ENCODE measurements at places on chromosomes 6 and 20.

DNA sequence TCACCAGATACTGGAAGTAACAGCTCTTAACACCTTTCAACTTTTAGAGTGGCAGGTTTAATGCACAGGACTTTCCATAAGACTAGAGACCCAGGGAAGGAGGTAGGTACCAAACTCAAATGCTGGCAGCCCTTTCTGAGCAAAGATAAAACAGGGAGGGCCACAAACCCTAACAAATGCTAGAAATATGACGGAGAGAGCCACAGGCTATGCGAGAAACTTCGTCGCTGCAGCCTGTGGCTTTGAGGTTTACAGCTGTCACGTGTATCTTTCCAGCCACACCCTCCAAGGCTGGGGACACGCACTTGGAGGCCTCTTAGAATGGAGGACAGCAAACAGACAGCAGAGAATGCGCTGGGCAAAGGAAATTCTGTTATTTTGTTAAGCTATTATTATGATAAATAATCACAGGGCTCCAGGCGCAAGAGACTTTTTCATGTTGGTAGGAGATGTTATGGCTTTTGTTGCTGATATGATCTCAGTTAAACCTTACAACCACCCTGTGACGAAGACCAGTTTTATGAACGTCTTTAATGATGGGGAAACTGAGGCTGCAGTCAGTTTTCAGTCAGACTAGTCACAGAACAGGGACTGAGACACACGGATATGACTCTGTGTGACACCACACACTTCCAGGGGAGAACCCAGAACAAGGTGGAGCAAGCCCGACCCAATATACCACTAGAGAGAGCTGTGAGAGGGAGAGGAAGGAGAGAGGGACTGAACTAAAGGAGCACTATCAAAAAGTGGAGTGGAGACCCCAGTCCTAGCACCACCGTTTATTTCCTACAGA, 2.0 kb downstream of the TRAM2 start:
- no peaks in the 10 kb centered on the region for H3K27me3 ChIP-seq
- no peak for DNase-seq
- peaks cover 25% of the 10 kb centered on the region for H3K4me1 ChIP-seq
- H3K4me3 ChIP-seq, result peak overlapping the region; percentile 79
- peak overlapping the region; percentile 11 for H3K27ac ChIP-seq
- no peaks in the 10 kb centered on the region for H3K36me3 ChIP-seq

GRCh38 chr20:59576216-59576953, 28.0 kb upstream of the PHACTR3 start:
- H3K4me1 ChIP-seq, result no peaks in the 10 kb centered on the region
- no peak overlapping the region for H3K27ac ChIP-seq
- H3K4me3 ChIP-seq, result no peak overlapping the region
- DNase-seq, result no peak
- H3K27me3 ChIP-seq, result peaks cover 62% of the 10 kb centered on the region

- no peak overlapping the region for H3K27ac ChIP-seq
- no peaks in the 10 kb centered on the region for H3K27me3 ChIP-seq
- H3K36me3 ChIP-seq, result peaks cover 16% of the 10 kb centered on the region
- no peak overlapping the region for H3K4me3 ChIP-seq
- DNase-seq, result no peak
Measured at GRCh38 chr6:78999737-79000136, 78.3 kb downstream of the PHIP start.

DNA sequence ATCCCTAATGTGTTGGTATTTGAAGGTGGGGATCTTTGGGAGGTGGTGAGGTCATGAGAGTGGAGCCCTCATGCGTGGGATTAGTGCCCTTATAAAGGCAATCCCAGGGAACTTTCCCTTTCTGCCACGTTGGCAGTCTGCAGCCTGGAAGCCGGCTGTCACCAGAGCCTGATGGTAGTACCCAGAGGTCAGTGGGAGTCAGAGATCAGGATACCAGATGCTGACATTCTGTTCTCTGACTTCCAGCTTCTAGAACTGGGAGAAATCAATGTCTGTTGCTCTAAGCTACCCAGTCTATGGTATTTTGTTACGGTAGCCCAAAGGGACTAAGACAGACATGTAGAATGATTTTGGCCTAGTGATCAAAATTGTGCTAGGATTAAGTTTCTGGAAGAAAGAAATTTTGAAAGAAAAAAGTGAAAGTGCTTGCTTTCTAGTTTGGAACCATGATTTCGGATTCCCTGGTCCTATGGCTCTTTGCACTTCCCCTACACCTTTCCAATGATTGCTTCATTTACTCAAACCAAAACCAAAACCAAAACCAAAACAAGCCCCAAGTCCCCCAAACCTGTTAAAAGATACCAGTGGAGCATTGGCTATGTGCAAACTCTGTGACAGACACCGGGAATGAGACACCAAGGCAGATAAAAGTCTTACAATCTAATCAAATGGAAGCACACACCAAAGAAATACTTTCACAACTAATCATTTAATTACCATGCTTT, 173.7 kb upstream of the ZNF217 start:
- no peaks in the 10 kb centered on the region for H3K27me3 ChIP-seq
- H3K27ac ChIP-seq, result no peak overlapping the region
- no peak overlapping the region for H3K4me3 ChIP-seq
- no peaks in the 10 kb centered on the region for H3K36me3 ChIP-seq
- no peak for DNase-seq

DNA sequence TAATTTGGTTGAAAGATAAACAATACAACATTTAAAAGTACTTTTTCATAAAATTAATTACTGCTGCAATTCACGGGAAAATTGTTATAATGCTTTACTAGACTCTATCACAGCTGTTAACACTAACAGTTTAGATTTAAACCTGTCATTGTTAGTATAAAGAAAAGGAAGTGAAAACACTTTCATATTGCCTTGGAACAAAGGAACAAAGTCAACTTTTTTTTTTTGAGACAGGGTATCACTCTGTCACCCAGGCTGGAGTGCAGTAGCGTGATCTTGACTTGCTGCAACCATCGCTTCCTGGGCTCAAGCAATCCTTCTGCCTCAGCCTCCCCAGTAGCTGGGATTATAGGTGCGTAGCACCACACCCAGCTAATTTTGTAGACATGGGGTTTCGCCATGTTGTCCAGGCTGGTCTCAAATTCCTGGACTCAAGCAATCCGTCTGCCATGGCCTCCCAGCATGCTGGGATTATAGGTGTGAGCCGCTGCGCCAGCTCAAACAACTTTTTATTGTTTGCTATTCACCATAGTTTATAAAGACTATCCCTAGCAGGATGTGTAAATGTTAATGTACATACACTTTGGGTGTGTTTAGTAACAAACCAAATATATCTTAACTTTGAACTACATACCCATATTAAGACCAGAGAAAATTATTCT, 22.1 kb downstream of the SLC35A1 start:
- H3K36me3 ChIP-seq, result no peaks in the 10 kb centered on the region
- no peak overlapping the region for H3K4me3 ChIP-seq
- no peaks in the 10 kb centered on the region for H3K4me1 ChIP-seq
- H3K27ac ChIP-seq, result no peak overlapping the region
- H3K27me3 ChIP-seq, result no peaks in the 10 kb centered on the region

GRCh38 chr6:25997921-25998320, 35.3 kb downstream of the TRIM38 start:
- no peaks in the 10 kb centered on the region for H3K36me3 ChIP-seq
- DNase-seq, result no peak
- no peak overlapping the region for H3K27ac ChIP-seq
- no peaks in the 10 kb centered on the region for H3K27me3 ChIP-seq
- no peak overlapping the region for H3K4me3 ChIP-seq

DNA sequence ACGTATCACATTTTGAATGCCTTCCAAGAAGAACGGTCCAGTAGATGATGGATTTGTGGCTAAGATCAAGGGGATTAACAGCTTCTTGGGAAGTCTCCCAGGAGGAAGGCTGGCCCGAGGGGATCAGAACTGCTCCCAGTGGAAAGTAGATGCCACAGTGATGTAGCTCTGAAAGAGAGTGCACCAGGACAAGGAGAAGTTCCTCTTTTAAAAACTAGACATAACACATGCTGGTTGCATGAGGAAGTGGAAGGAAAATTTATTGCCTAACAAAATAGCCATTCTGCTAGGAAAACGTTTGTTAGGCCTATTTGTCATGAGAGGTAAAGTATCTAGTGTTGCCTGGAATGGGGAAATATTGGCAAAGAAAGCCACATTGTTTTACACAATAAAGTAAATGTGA, 87.8 kb downstream of the CDH26 start:
- no peak overlapping the region for H3K4me3 ChIP-seq
- DNase-seq, result no peak
- H3K36me3 ChIP-seq, result no peaks in the 10 kb centered on the region
- H3K4me1 ChIP-seq, result peaks cover 28% of the 10 kb centered on the region
- H3K27me3 ChIP-seq, result no peaks in the 10 kb centered on the region
- H3K27ac ChIP-seq, result no peak overlapping the region

- DNase-seq, result no peak
- no peaks in the 10 kb centered on the region for H3K27me3 ChIP-seq
- H3K4me3 ChIP-seq, result no peak overlapping the region
- no peak overlapping the region for H3K27ac ChIP-seq
- no peaks in the 10 kb centered on the region for H3K36me3 ChIP-seq
- no peaks in the 10 kb centered on the region for H3K4me1 ChIP-seq
Measured at GRCh38 chr6:154092326-154092962, 53.4 kb downstream of the OPRM1 start.

DNA sequence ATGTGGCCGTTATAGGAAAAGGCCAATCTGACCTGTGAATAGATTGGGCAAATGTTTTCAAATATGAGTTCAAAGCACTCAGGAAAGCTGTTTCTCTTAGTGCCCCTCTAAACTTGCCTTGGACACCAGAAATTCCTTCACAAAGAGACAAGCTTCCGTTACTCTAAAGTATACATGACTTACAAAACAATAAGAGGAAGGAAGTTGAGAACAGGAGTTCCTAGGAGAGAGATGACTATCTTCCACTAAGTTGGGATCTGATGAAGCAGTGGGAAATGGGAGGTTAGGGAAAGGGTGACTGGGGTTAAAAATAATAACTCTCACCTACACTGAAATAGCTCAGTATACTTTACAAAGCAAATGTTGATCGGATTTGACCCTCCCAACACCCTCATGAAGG, 50.0 kb downstream of the ISM1 start:
- no peaks in the 10 kb centered on the region for H3K27me3 ChIP-seq
- H3K36me3 ChIP-seq, result no peaks in the 10 kb centered on the region
- no peak overlapping the region for H3K27ac ChIP-seq
- H3K4me1 ChIP-seq, result no peaks in the 10 kb centered on the region
- no peak overlapping the region for H3K4me3 ChIP-seq

GRCh38 chr6:17349427-17349826, 44.0 kb upstream of the CAP2 start:
- H3K27ac ChIP-seq, result no peak overlapping the region
- no peak for DNase-seq
- H3K36me3 ChIP-seq, result no peaks in the 10 kb centered on the region

- H3K27me3 ChIP-seq, result no peaks in the 10 kb centered on the region
- H3K4me1 ChIP-seq, result peaks cover 30% of the 10 kb centered on the region
- no peak for DNase-seq
Measured at GRCh38 chr20:52926505-52926904, 45.7 kb upstream of the TSHZ2 start.

DNA sequence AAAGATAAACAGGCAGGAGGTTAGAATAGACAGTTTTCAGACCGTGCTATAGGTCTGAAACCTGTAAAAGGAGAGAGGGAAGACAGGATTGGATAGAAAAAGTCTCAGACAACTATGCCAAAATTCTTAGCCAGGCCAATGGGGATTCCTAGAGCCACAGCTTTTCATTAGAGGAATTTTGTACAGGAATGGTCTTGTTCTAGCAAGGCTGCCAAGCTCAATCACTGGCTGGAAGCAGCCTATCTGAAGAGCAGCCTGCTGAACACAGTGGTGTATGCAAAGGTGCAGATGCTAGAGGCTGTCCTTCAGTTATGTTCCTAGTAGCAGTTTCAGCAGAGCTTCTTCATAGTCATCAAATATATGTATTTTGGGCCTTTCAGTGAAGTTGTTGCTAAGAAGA, 313.1 kb downstream of the GRIK2 start:
- no peak for DNase-seq
- H3K27me3 ChIP-seq, result no peaks in the 10 kb centered on the region
- no peak overlapping the region for H3K27ac ChIP-seq
- H3K36me3 ChIP-seq, result no peaks in the 10 kb centered on the region

- no peaks in the 10 kb centered on the region for H3K27me3 ChIP-seq
- no peak overlapping the region for H3K4me3 ChIP-seq
- H3K27ac ChIP-seq, result no peak overlapping the region
- DNase-seq, result no peak
- no peaks in the 10 kb centered on the region for H3K36me3 ChIP-seq
Measured at GRCh38 chr6:116090251-116090650, 10.4 kb upstream of the NT5DC1 start.

- peaks cover 46% of the 10 kb centered on the region for H3K27me3 ChIP-seq
- H3K36me3 ChIP-seq, result no peaks in the 10 kb centered on the region
- H3K4me1 ChIP-seq, result no peaks in the 10 kb centered on the region
- DNase-seq, result no peak
- no peak overlapping the region for H3K27ac ChIP-seq
Measured at GRCh38 chr20:32033316-32033715, 18.7 kb upstream of the HCK start.

GRCh38 chr6:3725145-3726047, 26.1 kb downstream of the PXDC1 start:
- DNase-seq, result no peak
- no peak overlapping the region for H3K4me3 ChIP-seq
- no peak overlapping the region for H3K27ac ChIP-seq
- no peaks in the 10 kb centered on the region for H3K27me3 ChIP-seq
- no peaks in the 10 kb centered on the region for H3K4me1 ChIP-seq
- H3K36me3 ChIP-seq, result peaks cover 63% of the 10 kb centered on the region

GRCh38 chr20:46946181-46946624, 51.6 kb downstream of the EYA2 start:
- no peak overlapping the region for H3K27ac ChIP-seq
- H3K4me1 ChIP-seq, result no peaks in the 10 kb centered on the region
- H3K36me3 ChIP-seq, result no peaks in the 10 kb centered on the region
- H3K4me3 ChIP-seq, result no peak overlapping the region

GRCh38 chr6:15283986-15284361, 38.1 kb downstream of the JARID2 start:
- H3K27ac ChIP-seq, result no peak overlapping the region
- no peaks in the 10 kb centered on the region for H3K36me3 ChIP-seq
- H3K27me3 ChIP-seq, result no peaks in the 10 kb centered on the region
- peaks cover 18% of the 10 kb centered on the region for H3K4me1 ChIP-seq
- no peak for DNase-seq

Data from keratinocyte (primary cell).